ENCODE measurements at places on chromosomes 4 and X.
A peak's percentile ranks its signal among the peaks of the same experiment; 100 is the strongest.

GRCh38 chrX:119062750-119063374 lies 9.9 kb upstream of the CT47C1 start:
- no peak for DNase-seq

DNA sequence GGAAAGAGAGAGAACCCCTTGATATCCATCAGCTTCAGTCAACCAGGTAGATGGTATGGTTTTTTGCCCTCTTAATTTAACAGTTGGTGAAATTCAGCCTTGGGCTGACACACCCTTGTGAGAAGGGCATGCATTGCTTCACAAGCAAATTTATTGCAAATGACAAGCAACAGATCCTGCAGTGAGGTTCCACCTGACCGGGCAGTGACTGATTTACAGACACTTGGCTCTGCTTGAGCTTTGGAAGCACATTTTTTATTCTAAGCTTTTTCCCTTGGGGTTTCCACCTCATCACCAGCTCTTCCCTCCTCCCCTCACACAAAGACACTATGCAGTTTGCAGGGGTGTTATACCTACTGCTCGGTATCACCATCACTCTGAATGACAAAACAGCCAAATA lies 28.3 kb upstream of the SERTM2 start:
- DNase-seq, result no peak

GRCh38 chr4:36349938-36350549 lies 68.6 kb downstream of the DTHD1 start:
- no peak for DNase-seq

GRCh38 chrX:70613295-70613694 lies 168.7 kb downstream of the DLG3 start:
- DNase-seq, result peak; percentile 81

GRCh38 chr4:123506011-123506695 lies 109.6 kb downstream of the SPRY1 start:
- no peak for DNase-seq

- DNase-seq, result no peak
These were observed 98.4 kb downstream of the STIM2 start for GRCh38 chr4:26958925-26959653.

- no peak for DNase-seq
These were observed 73.2 kb downstream of the ENOX2 start for GRCh38 chrX:130829526-130830515.

- no peak for DNase-seq
These were observed 211.8 kb downstream of the DTHD1 start for GRCh38 chr4:36493251-36493650.

- no peak for DNase-seq
These were observed 10.1 kb downstream of the TMEM271 start for GRCh38 chr4:566035-566434.

GRCh38 chr4:38101563-38101962 lies 141.4 kb downstream of the PTTG2 start:
- no peak for DNase-seq

Measured in SJSA1 (cell line).